Fibroblast of the aortic adventitia (primary cell): ENCODE measurements at places on chromosomes 5 and 9. TPM values are rescaled to one million over a fixed set of nuclear protein-coding genes. Genes with fewer than 3 reads are reported as not detected.
A peak's percentile ranks its signal among the peaks of the same experiment; 100 is the strongest.

DNA sequence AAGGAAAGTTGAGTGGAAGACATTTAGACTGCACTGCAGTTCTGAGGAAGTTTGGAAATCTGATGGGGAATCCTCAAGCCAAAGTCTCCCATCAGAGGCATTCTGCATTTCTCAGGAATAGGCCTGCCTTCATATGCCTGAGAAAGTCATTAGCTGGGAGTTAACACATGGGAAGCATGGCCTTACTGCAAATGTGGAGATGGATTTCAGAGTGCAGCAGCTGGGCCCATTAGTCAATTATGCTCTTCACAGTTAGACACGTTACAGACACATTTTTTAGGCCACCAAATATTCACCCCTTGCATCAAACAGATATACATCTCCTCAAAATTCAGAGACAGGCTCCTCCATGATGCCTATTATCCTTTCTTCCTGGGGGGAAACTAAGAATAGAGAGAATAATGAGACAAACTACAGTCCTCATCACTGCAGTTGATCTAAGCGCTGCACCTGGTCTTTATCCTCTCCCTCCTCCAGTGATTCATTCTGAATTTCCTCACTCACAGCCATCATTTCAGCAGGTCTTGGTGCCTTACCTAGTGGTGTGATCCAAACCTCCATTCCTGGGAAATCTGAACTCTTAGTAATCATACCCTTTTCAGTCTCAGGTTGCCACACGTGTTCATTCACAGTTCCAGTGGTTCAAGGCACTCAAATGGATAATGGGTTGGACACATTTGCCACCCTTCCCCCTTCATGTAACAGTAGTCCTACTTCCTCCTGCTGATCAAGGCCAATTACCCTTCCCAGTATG is 47.9 kb upstream of the PPP2CA start:
- DNase-seq, result no peak

- no peak for DNase-seq
These were observed 1.2 kb downstream of the LCN15 start for GRCh38 chr9:136762915-136763648.

DNA sequence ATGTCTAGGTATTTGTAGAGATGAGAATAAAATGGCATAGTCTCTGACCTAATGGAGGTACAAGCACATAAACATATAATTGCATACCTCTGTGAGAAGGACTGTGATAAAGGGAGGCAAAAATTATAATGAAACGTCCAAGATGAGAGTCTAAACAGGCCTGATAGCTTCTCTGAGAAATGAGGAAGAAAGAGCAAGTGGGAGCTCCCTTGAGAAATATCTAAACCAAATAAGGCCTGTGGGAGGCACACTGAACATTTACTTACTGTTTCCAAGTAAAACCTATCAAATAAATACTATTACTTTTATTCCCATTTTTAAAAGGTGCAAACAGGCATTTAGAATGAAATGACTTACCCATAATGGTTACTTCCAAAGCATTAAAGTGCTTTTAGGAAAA is 125.6 kb upstream of the PAPPA start:
- peak; percentile 49 for DNase-seq

The LRRC19 gene
- total RNA-seq, result not detected in 2 replicates

DNA sequence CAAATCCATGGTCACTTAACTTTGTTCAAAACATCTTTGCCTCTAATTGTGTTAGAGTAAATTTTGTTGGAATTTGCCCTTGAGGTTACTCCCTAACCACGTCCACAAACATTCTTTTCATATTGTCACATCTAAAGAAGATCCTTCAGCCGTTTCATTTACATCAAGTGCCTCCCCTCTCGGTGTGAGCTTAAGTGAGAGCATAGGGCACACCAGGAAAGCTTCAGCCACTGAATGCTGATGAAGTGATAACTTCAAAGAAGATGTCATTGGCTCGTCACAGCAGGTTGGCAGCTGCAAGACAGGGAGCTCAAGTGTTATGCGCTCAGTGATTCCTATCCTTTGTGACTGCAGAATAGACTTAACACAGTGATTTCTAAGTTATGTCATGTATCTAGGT is 49.6 kb upstream of the ADAMTS19 start:
- no peak for DNase-seq

The MARCHF11 gene
- not detected in 2 replicates for total RNA-seq

DNA sequence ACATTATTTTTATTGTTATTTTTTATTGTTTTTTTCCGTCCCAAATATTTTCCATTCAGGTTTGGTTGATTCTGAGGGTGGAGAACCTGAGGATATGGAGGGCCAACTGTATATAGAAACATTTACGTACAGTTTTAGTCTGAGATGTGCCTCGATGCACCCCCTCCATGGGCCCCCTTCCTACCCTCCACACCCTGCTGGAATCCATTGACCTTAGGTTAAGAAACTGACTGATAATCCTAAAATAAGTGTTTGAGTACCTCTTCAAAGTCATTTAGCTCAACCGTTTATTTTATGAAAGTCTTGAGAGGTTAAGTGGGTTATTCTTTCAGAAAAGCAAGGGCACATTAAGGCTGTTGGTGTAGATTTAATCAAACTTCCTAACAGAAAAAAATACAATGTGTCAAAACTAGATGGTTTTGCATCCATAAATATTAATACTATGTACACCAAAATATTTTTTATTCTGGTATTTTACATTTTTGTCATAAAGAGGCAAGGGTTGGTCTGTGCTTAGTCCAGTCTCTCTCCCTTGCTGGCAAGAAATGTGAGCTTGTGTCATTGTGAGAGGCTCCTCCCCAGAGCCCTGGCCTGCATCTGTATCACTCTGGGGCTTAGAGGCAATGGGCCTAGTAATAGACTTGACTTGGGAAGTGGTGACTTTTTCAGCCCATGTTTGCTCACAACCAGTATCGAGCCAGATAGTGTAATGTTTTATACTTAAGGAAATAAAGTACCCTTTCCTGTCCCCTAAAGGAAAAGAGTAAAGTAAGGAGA is 15.7 kb downstream of the MTRR start:
- DNase-seq, result peak; percentile 25

- DNase-seq, result peak; percentile 67
These were observed 8.8 kb downstream of the PRXL2C start for GRCh38 chr9:96646081-96646991.

DNA sequence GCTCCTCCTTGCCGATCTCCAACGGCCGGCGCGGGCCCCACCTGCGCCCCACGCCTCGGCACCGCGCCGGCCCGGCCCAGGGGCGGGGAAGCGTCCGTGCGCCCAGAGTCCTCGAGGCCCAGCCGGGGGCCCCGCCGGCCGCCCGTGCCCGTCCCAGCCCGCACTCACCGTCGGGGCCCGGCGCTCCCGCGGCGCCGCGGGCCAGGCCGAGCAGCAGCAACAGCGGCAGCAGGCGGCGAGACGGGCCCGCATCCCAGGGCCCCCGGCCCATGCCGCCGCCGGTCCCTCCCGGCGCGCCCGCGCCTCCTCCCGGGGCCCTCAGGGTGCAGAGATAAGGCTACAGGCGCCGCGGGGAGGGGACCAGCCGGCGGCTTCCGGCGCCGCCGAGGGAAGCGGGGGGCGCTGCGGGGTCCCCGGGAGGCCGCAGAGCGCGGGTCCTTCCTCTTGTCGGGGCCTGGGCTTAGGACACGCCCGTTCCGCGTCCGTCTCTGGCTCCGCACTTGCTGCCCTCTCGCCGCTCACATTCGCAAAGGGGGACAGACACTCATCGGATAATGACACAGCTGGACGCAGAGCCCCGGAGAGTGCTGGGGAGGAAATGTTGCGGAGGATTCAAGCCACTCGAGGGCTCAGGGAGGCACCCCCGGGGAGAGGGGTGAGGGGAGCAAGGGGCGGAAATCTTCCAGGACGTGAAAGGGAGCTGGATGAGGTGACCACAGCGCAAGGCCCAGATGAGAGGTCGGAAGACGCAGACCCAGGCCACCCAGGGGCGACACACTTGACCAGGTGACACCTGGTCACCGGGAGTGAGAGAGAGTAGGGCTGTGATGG is at the start of gene SUSD1:
Gene SUSD1, minus strand, starts transcription at position 333 of the 831 bp plus-strand sequence. Its CDS starts 62 bp downstream, at position 271.
- peak; percentile 5 for DNase-seq

DNA sequence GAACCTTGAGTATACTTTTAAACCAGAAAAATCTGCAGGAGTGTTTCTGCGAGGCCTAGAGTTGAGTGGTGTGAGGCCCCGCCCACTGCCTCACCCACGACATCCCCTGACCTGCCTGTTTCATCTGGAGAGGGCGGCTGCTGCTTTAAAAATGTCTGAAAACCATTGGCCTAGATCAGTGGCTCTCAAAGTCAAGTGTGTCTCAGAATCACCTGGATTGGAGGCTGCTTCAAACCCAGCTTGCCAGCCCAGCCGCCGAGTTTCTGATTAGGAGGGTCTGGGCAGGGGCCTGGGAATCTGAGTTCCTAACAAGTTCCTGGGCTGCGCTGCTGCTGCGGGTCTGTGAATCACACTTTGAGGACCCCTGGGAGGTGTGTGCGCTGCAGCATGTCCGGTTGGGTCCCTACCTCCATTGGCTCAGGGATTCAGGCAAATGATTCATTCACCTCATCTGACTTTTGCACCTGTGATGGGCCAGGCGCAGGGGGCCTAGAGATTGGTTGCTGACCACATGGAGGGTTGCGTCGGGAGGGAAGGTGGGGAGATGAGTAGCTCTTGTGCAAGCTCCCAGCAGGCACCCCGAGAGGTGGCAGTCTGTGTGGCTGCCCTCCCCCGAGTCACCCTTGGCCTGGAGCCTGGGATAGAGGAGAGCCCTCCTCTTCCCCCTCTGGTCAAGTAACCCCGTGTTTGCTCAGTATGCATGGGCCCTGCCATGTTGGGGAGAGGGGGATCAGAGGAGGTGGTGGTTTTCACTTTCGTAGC is 27.6 kb upstream of the HMCN2 start:
- DNase-seq, result no peak

DNA sequence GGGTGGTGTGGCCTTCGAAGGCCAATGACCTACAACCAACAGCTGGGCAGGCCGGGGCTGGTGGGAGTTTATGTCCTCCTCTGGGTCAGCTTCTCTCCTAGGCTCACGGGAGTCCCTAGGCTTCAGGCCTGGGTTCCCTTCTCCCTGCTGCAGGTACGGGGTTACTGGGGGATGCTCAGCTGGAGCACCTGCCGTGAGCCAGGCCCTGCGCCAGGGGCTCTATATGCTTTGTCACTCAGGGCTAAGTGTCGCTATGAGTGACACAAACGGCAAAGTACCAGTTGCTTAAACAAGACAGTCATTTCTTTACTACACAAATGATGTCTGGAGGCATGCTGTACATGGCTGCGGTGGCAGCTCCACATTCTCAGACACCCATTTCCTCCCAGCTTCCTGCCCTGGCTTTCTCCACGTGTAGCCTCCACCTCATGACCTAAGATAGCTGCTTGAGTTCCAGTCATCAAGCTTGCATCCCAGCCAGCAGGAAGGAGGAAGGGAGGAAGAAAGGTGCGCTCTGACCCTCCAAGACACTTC is 22.5 kb upstream of the NINJ1 start:
- no peak for DNase-seq
